Daoy (cell line): ENCODE measurements at places on chromosomes 11 and 22. TPM values are rescaled to one million over a fixed set of nuclear protein-coding genes. Genes with fewer than 3 reads are reported as not detected.
A peak's percentile ranks its signal among the peaks of the same experiment; 100 is the strongest.

GRCh38 chr11:106305458-106305857 lies 228.0 kb downstream of the AASDHPPT start:
- no peak for DNase-seq

- DNase-seq, result peak; percentile 52
Measured at GRCh38 chr22:24146791-24147353, 34.4 kb upstream of the SUSD2 start.

GRCh38 chr11:75398906-75399305 lies 412 bp upstream of the RPS3 start:
- no peak for DNase-seq

DNA sequence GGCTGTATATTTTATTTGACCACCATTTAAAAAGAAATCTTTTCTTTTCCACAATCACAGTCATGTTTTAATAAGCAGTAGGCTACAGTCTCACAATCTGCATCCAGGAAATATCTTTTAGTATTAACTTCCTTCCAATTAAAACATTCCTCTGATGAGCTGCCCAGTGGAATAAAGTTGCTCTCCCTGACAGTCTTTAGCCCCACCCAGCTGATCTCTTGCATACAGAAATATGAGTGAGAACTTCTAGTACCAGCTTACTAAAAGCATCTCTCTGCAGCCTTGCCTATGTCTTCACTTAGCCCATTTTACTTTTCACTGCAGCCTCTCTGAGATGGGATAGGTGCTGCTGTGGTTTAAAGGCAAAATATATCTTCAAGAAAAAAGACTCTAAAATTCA lies 143.4 kb upstream of the ANO3 start:
- no peak for DNase-seq

DNA sequence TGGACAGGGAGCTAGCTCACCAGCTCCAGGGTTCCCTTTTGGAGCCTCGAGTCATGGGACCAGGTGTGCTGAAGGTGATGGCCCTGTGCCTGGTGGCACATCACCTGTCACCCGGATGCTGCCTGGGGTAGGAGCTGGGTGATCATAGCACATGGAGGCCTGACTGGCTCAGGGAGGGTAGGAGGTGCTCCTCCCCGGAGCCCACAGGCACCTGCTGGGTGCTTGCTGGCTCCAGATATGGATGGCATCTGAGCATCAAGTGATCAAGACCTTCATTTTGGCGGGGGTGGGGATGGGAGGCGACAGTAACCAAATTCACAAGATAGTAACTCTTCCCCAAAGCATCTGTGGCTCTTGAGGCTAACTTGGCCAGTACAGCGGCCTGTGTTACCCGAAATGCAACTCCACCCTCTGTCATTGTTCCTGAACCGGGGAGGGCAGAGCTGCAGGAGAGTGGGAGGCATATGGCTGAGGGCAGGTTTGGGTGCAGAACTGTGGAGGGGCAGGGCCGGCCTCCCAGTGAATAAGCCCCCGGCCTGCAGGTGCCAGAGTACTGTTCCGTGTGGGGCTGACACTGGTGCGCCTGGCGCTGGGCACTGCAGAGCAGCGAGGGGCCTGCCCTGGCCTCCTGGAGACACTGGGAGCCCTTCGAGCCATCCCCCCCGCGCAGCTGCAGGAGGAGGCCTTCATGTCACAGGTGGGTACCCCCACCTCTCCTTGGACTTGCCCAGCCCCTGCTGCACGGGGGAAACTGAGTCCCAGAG lies 4.7 kb downstream of the TBC1D10C start:
- no peak for DNase-seq

Gene EPS8L2
- total RNA-seq, result 1.8 and 5.4 TPM in 2 replicates

Gene CASTOR1
- 5.9 and 10.3 TPM in 2 replicates for total RNA-seq

- DNase-seq, result no peak
Measured at GRCh38 chr22:30774566-30774965, 79.9 kb downstream of the OSBP2 start.

Gene PTPN5
- 0.29 TPM in 1 of 2 replicates, not detected in the other for total RNA-seq

- DNase-seq, result no peak
Measured at GRCh38 chr22:20396639-20397038, 2.7 kb downstream of the ZNF74 start.

DNA sequence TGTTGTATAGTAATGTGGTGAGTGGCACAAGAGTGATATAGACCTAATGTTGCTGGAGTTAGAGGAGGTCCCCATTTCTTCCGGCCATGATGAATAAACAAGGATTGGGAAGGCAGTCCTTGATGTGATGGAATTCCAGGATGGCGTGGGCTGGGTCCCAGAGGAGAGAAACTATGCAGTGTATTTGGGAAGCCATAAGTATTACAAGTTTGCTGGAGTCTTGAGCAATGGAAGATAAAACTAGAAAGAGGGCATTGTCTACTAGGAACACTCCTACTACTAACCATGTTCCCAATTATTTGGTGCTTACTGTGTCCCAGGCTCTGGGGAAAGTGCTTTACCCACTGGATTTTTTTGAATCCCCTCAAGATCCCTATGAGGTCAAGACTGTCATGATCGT lies 20.0 kb downstream of the LDLRAD3 start:
- no peak for DNase-seq

- peak; percentile 39 for DNase-seq
Measured at GRCh38 chr22:21984793-21985192, 2.2 kb upstream of the TOP3B start.

DNA sequence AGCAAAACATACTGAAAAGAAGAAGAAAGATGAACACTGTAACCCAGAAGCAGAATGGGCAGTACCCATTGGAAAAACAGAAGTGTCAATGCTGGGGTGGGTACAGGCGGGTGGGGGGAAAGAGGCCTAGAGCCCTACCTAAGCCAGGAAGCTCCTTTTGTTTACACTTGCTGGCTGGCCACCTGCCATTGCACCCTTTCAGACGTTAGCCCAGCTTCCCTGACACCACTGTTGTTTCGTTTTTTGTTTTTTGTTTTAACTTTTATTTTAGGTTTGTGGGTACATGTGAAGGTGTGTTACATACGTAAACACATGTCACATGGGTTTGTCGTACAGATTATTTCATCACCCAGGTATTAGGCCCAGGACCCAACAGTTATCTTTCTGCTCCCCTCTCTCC lies 55.4 kb downstream of the PLEKHA7 start:
- no peak for DNase-seq

Gene CCDC89
- 1.1 and 1.4 TPM in 2 replicates for total RNA-seq

DNA sequence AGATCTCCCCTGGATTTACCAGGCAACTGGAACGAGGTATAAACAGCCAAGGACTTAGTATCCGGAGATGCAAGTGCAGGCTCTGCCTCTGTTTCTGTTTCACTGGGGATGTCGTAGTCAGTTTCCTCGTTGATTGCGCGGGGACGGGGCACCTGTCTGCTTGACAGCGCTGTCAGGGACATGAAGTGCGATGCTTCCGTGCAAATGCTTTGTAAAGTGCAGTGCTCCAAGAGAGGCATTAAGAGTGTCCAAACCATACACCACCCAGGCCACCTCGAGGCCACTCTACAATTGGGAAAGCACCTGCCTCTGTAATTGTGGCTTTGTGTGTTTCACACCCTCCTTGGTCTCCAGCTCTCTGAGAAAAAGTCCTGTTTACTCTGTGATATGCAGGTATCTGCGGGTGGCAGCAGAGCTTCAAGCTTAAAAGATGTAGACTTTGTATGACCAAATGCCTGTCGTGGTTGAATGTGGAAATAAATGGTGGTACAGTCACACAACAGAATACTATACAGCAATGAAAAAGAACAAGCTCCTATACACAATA lies 18.6 kb upstream of the CD5 start:
- no peak for DNase-seq

GRCh38 chr11:45687836-45688235 lies 22.4 kb upstream of the CHST1 start:
- no peak for DNase-seq

Gene CNGA4
- not detected in 2 replicates for total RNA-seq

DNA sequence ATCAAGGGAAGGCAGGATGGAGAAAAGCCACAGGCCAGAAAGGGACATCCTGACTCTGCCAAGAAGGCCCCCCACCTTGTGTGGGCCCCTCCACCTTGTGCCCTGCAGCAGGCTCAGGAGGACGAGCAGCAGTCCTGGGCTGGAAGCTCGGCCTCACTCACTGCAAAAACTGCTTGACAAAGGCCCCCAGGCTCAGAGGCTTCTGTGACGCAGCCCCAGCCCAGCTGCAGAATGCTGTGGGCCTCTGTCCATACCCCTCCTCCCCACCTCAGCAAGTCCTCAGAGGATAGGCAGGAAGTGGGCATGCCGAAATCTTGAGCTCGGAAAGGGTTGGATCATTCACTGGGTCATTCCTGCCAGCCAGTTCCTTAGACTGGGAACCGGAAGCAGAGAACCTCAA lies 61.9 kb downstream of the NRXN2 start:
- DNase-seq, result peak; percentile 88

Gene NADSYN1
- 21.1 and 34.9 TPM in 2 replicates for total RNA-seq

DNA sequence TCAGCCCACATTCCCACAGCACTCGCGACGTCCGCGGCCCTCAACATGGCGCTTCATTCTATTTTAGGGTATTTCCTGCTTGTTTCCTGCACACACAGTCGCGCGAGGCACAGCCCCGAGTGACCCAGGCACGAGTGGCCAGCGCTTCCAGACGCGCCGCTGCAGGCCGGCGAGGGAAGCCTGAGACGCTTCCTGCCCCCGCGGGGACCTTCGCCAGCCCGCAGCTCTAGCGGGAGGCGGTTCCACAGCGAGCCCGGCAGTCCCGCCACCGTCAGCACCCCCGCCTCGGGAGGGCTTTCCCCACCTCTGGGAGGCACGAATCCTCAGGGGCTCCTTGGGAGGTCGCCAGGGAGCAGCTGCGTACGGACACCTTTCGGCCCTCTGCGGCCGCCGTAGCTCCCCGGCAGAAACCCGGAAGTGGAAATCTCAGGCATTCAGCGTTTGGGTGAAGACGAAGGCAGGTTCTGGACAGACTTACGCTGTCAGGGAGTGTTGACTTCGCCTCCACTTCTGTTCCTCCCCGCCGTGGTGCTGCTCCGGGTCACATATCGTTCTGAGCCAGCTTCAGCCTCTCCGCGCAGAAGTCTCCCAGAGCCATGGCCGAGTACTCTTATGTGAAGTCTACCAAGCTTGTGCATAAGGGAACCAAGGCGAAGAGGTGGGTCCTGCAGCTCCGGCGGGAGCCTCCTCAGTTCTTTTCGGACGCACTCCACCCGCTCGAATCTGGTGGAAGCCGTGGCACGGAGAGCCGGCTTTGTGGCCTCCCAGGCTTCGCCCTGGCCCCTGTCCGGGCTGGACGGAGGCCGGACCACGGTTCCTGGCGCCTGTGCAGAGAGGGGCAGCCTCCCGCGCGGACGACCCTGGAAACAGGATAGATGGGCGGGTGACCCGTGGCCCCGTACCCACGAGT lies 2925.9 kb upstream of the OR11H1 start:
- peak; percentile 92 for DNase-seq

- DNase-seq, result no peak
Measured at GRCh38 chr11:88447281-88447680, 109.7 kb upstream of the CTSC start.

DNA sequence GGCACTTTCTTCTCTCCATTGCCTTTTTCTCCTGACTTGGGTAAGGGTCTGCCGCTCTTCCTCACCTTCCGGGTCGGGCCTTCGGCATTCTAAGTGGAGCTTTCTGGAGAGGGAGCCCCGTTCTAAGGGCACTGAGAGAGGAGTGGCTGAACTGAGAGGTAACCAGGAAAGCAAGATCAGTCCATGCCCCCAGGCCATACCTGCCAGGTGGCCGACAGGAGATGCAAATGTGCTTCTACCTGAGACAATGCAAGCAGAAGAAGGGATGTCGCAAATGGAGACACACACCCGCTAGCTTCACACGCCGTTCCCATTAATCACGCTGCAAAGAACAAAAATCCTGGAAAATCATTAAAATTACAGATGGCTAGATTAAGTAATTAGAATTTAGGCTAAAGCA lies 156.4 kb upstream of the TBCEL start:
- no peak for DNase-seq

- DNase-seq, result no peak
Measured at GRCh38 chr11:60859616-60860250, 4.0 kb upstream of the PTGDR2 start.

Gene KRTAP5-9
- total RNA-seq, result not detected in 2 replicates

Gene TCN1
- total RNA-seq, result not detected in 2 replicates

GRCh38 chr22:21761994-21762680 lies 26.5 kb upstream of the YPEL1 start:
- DNase-seq, result no peak

Gene GAB4
- 0.09 TPM in 1 of 2 replicates, not detected in the other for total RNA-seq

GRCh38 chr22:22935546-22936157 lies 48.0 kb downstream of the IGLL5 start:
- no peak for DNase-seq

GRCh38 chr22:24434471-24435322 lies 7.3 kb downstream of the ADORA2A start:
- no peak for DNase-seq

Gene NUP98
- total RNA-seq, result 76.7 and 79.0 TPM in 2 replicates

GRCh38 chr11:133545199-133545803 lies 13.0 kb upstream of the OPCML start:
- peak; percentile 13 for DNase-seq

DNA sequence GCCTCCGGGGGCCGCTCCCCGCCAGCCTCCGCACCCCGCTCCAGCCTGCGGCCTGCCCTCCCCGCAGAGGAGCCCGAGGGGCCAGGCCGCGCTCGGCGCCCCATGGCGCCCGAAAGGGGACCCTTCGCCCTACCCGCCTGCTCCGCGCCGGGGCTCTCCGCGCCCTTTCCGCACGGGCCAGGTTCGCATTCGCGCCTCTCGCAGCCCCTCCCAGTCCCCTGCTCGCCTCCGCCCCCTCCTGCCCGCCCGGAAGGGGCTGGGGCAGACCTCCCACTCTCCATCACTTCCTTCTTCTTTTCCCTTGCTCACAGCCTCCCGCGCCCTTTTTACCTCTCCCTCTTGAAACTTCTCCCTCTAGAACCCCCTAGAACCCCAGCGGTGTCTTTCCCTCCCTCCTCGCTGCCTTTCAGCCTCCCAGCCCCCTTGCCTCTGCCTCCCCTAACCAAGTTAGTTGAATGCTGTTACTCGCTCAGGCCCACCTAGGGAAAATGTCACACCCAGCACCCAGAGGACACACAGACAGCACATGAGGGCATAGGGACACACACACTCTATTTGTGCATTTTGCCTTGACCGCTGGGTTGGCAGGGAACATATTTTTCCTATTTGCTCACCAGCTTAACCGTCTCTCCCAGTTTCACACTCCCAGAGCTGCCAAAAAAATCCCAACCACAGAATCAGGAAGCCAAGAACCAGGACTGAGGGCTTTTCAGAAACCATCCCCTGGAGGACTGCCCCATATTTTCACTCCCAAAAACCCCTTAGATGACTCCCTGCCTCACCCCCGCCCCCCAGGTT lies at the start of gene SLC43A3:
SLC43A3 (minus strand) TSS at position 193 of the 798 bp plus-strand sequence. CDS start 949 bp downstream, outside the sequence.
- peak; percentile 92 for DNase-seq

DNA sequence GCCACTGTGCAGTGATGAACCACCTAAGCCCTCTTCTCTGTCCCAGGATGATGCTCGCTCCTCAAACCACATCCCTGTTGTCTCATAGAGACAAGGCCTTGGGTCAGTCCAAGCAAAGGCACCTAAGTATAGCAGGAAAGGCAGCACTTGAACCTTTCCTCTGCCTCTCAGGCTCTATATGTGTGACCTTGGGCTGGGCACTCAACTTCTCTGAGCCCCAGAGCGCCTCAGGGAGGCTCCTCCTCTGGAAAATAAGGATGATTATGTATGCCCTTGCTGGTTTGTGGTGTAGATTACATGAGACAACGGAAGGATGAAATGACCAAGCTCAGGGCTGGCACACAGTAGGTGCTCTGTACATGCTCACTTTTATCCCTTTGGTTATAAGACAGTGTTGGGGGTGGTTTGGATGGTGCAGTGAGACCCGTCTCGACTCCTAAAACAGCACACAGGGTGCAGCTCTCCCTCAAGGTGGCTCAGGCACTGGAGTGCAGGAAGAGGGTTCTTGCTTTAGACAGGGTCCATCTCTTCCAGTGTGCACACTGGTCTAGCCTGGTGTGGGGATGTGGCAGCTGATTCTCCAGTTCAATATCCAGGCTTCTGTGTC lies 40.2 kb upstream of the ACCSL start:
- no peak for DNase-seq

- no peak for DNase-seq
Measured at GRCh38 chr11:12669930-12670329, 4.3 kb upstream of the TEAD1 start.

Gene LRRC75B
- 1.3 and 2.3 TPM in 2 replicates for total RNA-seq
